ENCODE measurements at places on chromosomes 16 and 17.

GRCh38 chr17:21213638-21214014 lies 335 bp downstream of the TMEM11 start:
- H3K4me3 ChIP-seq = peak overlapping the region; percentile 79
- H3K4me1 ChIP-seq = peaks cover 15% of the 10 kb centered on the region
- H3K27me3 ChIP-seq = no peaks in the 10 kb centered on the region
- H3K36me3 ChIP-seq = 0 out of 2 replicates have a peak, but pooled peaks cover 3% of the 10 kb centered on the region
- peak; percentile 24 for DNase-seq

- H3K4me1 ChIP-seq = peaks cover 15% of the 10 kb centered on the region
- no peak overlapping the region for H3K4me3 ChIP-seq
- no peaks in the 10 kb centered on the region for H3K36me3 ChIP-seq
- no peak for DNase-seq
- no peaks in the 10 kb centered on the region for H3K27me3 ChIP-seq
These were observed 5.1 kb upstream of the ADCY7 start for GRCh38 chr16:50261160-50261706.

- H3K36me3 ChIP-seq = no peaks in the 10 kb centered on the region
- H3K4me1 ChIP-seq = no peaks in the 10 kb centered on the region
- no peaks in the 10 kb centered on the region for H3K27me3 ChIP-seq
- no peak for DNase-seq
- H3K27ac ChIP-seq = no peak overlapping the region
- H3K4me3 ChIP-seq = no peak overlapping the region
These were observed 61.4 kb downstream of the VAT1L start for GRCh38 chr16:77849646-77850258.

GRCh38 chr16:89155851-89156739 lies 15.5 kb upstream of the CDH15 start:
- no peak for DNase-seq
- H3K27me3 ChIP-seq = no peaks in the 10 kb centered on the region
- no peak overlapping the region for H3K4me3 ChIP-seq
- no peak overlapping the region for H3K27ac ChIP-seq
- no peaks in the 10 kb centered on the region for H3K36me3 ChIP-seq

- no peak overlapping the region for H3K27ac ChIP-seq
- H3K36me3 ChIP-seq = no peaks in the 10 kb centered on the region
- peaks cover 33% of the 10 kb centered on the region for H3K27me3 ChIP-seq
- H3K4me3 ChIP-seq = no peak overlapping the region
- H3K4me1 ChIP-seq = peaks cover 23% of the 10 kb centered on the region
These were observed 11.6 kb downstream of the KRT33A start for GRCh38 chr17:41338961-41339485.

GRCh38 chr17:66906321-66907278 lies 57.9 kb upstream of the CACNG4 start:
- no peaks in the 10 kb centered on the region for H3K27me3 ChIP-seq
- no peaks in the 10 kb centered on the region for H3K36me3 ChIP-seq
- no peaks in the 10 kb centered on the region for H3K4me1 ChIP-seq
- H3K4me3 ChIP-seq = no peak overlapping the region

DNA sequence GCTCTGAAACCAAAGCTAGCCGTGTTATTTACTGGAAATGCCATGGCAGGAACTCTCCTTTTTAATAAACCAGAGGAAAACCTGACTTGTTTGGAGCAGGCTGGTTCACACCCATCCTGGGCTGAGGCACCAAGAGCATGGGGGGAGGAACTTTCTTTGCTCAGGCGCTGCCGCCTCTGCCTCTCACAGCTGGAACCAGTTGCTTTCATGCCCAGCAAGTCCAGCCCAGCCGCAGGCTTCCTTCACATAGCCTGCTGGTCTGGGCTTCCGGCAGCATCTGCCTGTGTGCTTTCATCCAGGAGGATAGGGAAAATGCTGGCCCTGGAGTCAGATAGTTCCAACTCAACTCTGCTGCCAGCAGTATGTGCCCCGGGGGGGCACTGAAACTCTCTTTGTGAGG lies 88.1 kb upstream of the ASIC2 start:
- H3K4me1 ChIP-seq = no peaks in the 10 kb centered on the region
- H3K27me3 ChIP-seq = no peaks in the 10 kb centered on the region
- DNase-seq = no peak
- H3K27ac ChIP-seq = no peak overlapping the region

Data from MM.1S (cell line).